ENCODE measurements at places on chromosomes 2 and 18.

GRCh38 chr2:53450923-53451322 lies 316.7 kb upstream of the CHAC2 start:
- no peak for DNase-seq

DNA sequence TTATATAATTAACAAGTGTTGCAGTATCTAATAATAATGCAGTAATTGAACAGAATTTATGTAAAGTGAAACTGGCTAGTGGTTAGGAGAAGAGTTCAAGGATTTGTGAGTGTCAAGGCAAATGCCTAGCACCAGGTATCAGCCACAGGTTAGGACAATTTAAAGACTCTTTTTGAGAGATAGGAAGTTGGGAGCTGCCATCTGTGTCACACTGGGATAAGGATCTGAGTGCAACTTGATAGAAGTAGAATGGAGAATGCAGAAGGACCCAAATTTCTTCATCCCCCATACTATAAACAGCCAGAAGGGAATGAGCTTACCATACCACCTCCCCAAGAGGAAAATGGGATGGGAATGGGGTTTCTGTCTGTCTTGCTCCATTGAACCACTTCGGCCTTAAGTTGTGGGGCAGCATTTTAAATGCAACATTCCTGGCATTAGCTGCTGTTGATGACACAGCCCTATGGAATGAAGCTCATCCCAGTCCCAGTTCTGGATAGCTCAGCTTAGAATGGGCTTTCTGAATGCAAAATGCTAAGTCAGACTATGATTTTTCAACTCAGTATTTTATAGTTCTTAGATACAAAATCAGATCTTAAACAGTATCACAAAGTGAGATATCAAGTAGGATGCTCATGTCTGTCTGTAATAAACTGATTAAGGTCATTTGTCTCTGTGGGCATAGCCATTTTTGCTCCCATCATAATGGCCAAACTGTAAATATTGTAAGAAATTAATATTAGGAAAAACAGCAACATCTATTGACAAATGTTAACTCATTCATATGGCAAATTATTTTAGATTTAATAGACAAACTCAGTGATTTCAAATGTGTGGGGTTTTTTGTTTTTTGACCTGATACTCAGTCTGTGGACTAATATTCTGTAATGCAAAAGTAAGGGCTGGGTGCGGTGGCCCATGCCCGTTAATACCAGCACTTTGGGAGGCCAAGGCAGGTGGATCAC lies 44.0 kb downstream of the GPR155 start:
- DNase-seq, result no peak

DNA sequence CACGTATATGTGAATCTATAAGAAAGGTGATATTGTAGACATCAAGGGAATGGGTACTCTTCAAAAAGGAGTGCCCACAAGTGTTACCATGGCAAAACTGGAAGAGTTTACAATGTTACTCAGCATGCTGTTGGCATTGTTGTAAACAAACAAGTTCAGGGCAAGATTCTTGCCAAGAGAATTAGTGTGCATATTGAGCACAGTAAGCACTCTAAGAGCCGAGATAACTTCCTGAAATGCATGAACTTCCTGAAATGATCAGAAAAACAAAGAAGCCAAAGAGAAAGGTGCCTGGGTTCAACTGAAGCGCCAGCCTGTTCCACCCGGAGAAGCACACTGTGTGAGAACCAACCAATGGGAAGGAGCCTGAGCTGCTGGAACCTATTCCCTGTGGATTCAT lies 101.0 kb downstream of the HS6ST1 start:
- no peak for DNase-seq

- no peak for DNase-seq
Measured at GRCh38 chr2:20381457-20381856, 30.8 kb upstream of the PUM2 start.

- DNase-seq, result no peak
Measured at GRCh38 chr18:13573750-13574149, 152.6 kb downstream of the FAM210A start.

DNA sequence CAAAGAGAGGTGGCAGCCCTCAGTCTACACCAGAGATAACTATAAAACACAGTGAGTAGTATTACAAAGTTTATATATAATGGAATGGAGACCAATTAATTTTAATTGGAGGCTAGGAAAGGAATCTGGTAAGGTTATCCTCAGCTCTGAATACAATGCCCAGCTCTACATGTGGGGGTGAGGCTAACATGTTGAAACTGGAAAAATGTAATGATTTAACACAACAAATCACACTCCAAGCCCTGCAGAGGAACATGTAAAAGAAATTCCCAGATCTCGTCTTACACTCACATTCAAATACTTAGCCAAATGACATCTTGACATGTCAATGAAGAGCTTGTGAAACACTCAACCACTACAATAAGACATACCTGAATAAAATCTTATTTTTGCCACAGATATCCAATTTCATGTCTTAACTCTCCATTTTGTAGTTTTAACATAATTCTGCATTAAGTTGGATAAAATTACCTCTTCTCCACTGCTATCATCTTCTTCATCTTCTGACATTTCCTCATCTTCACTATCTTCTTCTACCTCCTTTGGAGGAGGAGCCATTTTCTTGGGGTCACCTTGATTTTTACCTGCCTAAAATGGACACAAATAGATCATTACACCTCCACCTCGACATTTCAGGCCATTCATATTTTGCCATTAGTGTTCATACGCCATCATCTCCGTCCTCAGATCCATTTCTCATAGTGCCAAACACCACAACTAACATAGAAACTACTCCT lies 1.4 kb downstream of the NCL start:
- DNase-seq, result no peak

DNA sequence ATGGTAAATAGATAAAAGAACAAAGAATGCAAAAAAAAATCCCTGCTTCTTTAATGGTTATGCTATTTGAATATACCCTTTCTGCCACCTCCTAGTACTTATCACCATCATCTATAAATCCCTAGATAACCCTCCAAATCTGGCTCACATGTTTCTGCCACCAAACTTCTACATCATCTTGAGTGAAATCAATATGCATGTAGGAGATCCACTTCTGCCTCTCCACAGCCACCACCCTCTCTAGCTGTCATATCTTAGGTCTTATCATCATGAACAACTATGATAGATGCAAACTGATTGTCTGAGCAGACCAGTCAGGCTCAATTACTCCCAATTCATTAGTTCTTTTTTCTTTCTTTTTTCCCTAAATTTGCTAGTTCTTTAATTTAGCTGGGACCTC lies 55.3 kb downstream of the STRN start:
- DNase-seq, result no peak

DNA sequence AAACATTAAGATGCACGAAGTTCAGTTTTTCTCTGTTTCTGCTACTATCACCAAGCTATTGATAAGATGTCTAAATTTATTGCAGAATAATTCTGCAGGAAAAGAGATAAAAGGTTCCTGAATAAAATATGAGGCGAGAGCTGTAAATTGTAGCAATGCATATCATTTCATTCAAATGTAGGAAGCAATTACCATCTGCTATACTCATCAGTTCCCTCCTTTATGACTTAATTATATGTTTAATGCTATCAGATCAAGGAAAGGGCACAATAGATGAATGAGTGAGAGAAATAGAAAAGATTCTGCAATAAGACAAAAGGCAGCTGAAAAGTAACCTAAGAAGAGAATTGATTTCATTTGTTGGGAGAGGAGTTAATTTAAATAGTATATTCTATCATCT lies 108.2 kb upstream of the GALNT5 start:
- no peak for DNase-seq

- no peak for DNase-seq
Measured at GRCh38 chr18:305003-305501, 37.2 kb upstream of the THOC1 start.

DNA sequence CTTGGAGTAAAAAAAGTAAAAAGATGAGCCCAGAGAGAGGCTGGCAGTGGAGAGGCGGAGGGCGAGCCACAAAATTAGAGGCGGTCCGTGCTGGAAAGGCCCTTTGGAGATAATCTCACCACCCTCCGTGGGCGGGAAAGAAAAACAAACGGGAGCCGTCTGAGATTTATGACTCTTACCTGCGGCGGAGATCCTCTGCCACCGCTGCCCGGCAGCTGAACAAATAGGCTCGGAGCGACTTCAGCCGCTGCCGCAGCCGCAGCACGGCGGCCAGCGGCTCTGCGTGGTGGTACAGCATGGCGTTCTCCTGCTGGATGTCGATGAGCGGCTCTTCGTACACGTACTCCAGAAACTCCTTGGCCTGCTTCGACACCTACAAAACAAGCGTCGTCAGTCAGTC lies 94.6 kb downstream of the PLEKHM3 start:
- DNase-seq, result no peak

- DNase-seq, result no peak
Measured at GRCh38 chr2:27251766-27252165, 11.1 kb downstream of the SLC30A3 start.

GRCh38 chr2:36964496-36965058 lies 1.8 kb downstream of the STRN start:
- no peak for DNase-seq

DNA sequence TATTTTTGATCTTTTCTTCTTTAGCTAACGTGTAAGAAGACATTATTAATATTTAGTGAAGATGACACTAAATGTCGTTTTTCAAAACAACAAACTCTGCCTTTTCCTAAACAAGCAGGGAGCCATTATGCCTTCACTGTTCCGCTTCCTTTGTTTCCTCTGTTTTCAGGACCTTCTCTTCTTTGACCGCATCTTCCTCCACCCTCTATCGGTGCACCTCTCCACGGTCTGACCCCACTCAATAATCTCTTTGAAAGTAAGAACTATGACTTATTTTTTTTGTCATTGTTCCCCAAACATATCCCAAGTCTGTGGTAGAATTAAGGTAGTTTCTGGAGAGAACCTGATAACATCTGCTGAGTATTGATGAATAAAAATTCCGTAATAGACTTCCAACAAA lies 5.8 kb upstream of the SCN1A start:
- DNase-seq, result no peak

DNA sequence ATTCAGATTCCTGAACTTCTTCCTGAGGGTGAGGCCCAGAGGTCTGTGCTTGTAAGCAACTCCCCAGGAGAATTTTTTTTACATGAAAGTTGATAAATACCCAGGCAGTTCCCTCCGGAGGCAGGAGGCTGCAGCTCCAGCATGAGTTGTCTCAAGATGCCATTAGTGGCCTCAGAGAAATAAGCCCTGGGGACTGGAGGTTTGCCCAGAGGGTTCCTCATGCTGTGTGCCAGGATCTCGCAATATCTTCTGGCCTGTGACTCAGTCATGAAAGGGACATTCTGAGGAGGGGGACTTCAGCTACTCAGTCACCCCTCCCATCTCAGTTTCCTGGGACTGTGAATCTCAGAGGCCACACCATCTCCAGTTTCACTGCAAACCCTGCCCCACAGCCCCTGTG lies 49.9 kb downstream of the LYPD1 start:
- DNase-seq, result no peak

All from stimulated activated CD8-positive, alpha-beta memory T cell treated with anti-CD3 and anti-CD28 coated beads, Interleukin-2, amount 100 ng/mL, for 1 hour (primary cell).